ENCODE measurements at places on chromosomes 2 and 18.
A peak's percentile ranks its signal among the peaks of the same experiment; 100 is the strongest.

GRCh38 chr2:169670215-169670651 is 24.0 kb downstream of the CFAP210 start:
- DNase-seq: no peak

DNA sequence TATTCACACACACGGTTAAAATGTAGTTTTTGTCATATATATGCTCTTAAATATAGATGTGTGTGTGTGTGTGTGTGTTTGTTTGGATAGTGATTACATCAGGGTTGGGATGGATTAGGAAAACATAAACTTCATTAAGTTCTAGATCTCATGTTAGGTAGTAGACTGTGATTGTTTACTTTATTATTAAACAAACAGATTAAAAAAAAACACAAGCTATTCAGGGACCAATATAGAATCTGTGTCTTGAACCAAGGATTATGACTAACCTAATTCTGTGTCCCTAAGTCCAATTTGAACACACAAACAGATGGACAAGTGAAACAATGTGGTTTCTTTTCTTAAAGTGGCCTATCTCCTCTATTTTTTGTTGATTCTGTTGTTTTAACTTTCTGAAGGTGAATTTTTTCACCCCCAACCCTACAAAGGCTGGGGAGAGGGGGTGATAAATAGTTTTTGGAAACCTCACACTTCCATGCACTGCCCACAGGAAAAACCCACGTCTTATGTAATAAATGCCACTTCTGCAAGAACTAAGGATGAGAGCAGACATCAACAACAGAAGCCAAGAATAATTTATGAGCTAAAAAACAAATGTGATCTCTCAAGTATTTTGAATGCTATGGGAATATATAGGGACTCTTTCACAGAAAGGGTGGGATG is 40.7 kb downstream of the IL1R2 start:
- DNase-seq: no peak

GRCh38 chr2:200810252-200810997 is 1.3 kb upstream of the BZW1 start:
- DNase-seq: peak; percentile 73

DNA sequence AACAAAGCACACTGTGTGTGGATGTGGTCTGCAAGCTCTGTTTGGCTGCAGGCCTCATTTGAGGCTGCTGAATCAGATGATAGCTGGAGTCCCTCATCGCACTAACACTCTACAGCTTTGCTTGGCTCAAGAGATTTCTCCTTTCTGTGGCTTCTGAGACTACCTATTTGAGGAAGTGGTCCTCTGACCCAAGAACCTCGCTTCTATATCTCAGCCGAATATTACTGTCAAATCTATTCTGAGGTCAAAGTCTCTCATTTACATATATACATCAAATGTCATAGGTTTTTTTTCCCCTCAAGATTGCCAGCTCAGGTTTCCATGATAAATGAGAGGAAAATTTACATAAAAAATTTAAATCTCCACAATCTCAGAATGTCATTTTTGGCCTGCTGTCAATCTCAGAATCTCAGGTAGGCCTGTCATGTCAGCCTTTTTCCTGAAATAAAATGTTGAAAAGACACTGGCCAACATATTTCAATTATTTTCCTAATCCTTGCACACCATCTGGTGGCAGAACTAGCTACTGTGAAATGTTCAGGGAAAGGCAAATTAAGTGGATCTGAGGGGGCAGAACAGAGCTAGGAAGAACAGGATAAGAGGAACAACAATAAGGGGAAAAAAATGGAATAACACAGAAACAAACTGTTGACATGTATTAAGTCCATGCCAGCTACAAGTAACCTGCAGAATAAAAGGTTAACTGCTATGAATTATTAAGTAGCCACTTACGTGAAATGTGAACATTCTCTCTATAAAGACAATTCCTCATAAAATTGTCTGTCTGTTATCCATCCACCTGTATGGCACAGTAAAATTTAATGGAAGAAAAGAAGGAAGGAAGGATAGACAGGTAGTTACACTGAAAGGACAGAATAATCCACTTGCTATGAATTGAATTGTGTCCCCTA is 39.3 kb downstream of the AP1S3 start:
- DNase-seq: no peak

- no peak for DNase-seq
Observed at GRCh38 chr2:165699946-165700345, 94.1 kb downstream of the GALNT3 start.

DNA sequence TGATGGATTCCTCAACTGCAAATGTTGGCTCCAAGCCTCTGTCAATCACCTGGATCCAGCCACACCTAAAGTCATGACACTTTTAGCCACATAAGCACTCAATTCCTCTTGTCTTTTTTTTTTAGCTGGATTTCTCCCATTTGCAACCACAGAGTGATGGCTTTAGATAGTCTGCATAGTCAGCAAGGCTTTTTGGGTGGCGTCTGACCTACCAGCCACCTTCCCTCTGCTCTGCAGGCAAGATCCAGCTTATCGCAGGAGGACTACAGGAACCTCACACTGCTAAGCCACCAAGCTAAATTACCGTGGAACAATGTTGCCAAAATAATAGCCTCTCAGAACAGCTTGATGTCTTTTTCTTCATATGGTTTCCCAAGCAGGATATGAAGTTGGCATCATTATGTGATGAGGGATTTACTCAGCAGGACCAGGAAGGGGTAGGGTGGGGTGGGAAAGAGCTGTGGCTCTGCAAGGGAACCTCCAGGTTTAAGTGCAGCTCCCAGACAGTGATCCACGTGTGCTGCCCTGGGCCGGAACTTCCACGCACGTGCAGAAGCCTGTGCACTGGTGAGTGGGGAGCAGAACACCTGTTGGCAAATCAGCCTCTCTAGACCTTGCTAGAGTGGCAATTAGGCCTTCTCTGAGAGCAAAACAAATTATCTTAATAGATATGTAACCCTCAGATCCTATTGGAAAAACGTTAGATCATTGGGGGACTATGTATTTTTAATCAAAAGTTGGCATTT is 170.6 kb upstream of the NCK2 start:
- DNase-seq: no peak

DNA sequence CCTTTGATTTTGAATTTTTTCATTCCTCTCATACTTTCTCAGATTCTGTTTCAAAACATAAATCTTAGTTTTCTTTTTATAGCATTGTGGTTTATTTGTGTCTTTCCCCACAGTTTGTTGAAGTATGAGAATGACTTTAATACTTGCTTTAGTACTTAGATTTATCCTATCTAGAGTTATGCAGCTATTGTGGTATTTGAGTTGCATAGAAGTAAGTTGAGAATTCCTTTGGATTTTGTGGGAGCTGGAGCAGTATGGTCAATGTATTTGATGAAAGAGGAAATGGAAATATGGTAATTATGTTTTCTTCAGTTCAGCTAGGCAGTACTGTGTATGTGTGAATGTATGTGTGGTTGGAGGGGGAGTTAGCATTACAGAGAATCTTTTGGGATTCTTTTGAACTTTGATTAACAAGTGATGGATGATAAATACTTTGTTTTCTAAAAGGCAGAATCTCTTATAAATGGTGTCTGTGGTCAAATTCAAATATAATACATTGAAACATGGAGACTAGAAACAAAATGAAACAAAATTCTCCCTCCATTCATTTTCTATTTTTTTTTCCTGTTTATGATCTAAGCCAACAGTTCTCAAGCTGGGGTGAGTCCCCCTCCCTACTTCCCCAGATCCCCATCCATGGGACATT is 3.0 kb downstream of the ACVR2A start:
- no peak for DNase-seq

DNA sequence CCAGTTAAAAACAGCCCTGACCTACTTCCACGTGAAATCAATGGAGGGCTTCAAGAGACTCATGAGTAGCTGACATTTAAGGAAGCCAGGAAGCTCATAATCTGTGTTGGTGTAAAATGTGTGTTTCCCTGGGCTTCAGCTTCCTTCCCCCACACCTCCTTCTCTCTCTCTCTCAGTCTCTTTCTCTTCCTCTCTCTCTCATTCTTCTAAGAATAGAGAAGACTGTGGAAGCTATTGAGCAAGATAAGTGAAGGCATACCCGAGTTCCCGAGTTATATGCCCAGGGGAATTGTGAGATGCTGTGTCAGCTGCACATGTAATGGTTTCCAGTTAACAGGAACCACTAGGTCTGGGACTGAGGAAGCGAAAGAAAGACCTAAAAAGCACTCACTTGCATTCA is 199.4 kb downstream of the NYAP2 start:
- DNase-seq: no peak

GRCh38 chr2:241082341-241083090 is 19.6 kb downstream of the MTERF4 start:
- DNase-seq: no peak

DNA sequence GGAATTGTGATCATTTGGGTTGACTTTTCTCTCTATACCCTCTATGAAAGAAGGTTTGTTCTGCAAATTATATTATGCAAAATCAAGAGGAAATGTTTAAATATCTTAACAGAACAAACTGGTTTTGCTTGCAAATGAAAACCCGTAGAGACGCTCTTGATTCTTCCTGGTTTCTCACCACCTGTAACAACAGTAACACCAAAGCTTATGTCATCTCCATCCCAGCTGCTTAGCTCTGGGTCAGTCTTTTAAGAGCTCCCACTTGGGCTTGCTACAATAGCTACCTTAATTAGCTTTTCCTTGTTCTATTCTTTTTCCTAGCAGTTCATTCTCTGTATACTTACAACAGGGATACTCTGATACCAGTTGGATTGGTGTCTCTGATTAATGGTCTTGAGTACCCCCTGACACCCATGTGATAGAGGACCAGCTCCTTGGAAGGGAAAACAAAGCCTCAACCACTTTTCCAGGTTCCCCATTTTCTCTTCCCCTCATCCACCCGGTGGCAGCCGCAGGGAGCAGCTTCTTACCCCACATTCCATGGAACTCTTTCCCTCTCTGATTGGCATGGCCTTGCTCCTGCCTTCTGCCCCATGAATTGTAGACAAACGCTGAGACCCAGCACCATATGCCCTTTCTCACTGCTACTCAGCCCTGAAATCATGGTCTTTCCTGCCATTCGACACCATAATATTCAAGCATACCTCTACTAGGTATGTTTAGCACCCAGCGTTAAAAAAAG is 27.7 kb downstream of the TMEM182 start:
- no peak for DNase-seq

- no peak for DNase-seq
Observed at GRCh38 chr18:21597620-21598019, 2.9 kb downstream of the ESCO1 start.

DNA sequence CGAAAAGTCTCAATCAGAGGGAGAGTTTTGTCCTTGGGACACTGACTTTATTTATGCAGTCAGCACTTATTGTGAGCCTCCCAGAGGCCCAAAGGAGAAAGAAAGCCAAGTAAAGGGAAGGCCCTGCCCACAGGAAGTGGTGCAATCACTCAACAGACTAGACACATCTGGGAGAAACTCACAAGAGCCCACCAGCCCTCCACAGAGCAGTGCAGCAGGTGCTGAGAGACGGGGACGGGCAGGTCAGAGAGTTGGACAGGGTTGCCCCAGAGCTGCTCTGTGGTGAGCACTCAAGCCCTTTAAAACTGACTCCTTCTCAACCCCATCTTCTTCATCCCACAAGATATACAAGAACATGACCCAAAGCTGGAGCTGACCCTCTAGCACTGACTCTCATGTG is 96.0 kb downstream of the TFCP2L1 start:
- peak; percentile 53 for DNase-seq

Measured in ascending aorta (tissue), 2 donors.